ENCODE measurements at places on chromosomes 2 and 18.

DNA sequence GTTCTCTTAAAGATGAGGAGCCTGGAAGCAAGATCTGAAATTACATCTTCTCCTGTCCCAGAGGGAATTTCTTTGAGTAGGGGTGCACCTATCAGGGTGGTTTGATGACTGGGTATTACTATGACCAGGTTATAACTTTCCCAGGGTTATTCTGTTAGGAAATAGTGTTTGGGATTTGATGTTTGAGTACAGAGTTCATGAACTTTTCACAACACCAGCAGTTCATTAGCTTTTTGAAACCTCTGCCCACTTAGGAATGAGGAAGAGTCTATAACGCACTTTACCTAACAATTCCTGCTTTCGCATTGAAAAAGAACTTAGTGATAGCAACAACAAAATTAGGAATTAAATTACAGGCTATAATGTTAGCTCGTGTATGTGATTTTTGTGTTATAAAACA lies 58.6 kb downstream of the ALMS1 start:
- DNase-seq, result no peak

- DNase-seq, result no peak
Observed at GRCh38 chr18:57051657-57052044, 95.2 kb upstream of the BOD1L2 start.

DNA sequence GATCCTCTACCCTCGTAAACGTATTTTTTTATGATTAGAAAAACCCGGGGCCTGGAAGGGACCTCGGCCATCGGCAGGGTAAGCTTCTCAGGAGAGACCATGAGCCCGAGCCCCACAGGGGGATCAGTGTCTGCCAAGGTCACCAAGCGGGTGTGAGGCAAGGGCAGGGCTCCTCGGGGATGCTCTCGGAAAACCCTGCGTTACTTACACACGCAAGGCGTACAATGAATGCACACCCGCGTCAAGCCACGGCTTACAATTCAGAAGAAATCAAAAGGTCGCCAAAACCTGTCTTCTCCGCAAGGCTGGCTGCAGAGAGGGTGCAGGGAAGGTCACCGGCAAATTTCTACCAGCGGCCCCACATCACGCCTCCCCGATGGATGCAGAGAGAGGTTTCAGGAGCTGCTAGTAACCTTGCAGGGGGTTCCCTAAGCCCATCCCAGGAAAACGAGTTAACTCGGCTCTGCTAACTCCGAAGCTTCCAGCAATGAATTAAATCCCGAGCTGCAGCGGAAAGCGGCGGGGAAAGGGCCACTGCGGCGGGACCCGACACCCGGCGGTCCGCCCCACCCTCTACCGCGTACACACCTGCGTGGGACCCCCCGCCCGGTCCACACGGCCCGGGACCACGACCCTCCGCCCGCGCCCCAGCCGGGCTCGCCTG lies 638 bp downstream of the ST3GAL5 start:
- peak; percentile 37 for DNase-seq

- DNase-seq, result no peak
Observed at GRCh38 chr2:96534701-96535181, 1.8 kb upstream of the ARID5A start.
